ENCODE measurements at places on chromosomes 5 and 9.

DNA sequence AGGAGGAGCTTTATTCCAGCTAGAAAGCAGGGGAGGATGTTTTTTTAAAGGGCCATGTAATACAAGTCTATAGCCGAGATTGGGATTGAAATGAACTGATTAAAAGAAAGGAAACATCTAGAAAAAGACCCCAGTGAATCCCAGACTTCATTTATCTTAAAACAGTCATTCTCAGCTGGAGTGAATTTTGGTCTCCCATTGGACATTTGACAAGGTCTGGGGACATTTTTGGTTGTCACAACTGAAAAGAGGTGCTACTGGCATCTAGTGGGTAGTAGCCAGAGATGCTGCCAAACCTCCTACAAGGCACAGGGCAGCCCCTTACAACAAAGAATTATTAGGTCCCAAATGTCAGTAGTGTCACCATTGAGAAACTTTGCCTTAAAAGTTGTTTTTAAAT is 16.3 kb upstream of the SPINK4 start:
- no peak for DNase-seq

DNA sequence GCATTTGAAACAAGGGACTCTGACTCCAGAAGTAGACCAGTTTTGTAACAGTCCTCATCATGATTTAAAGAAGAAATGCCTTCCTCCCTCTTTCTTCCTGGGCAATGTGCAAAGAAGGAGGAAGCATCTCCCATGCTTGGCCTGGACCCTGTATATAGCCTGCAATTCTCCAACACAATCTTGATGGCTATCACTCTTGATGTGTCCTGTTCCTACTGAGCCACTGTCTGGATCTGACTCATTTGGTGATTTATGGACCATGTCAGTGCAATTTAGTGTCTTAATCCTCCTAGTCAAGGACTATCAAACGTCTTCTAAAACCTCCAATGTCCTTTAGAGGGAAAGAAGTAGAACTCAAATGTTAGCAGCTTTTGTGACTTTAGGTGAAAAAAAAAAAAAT is 697.3 kb downstream of the TLR4 start:
- DNase-seq: no peak

DNA sequence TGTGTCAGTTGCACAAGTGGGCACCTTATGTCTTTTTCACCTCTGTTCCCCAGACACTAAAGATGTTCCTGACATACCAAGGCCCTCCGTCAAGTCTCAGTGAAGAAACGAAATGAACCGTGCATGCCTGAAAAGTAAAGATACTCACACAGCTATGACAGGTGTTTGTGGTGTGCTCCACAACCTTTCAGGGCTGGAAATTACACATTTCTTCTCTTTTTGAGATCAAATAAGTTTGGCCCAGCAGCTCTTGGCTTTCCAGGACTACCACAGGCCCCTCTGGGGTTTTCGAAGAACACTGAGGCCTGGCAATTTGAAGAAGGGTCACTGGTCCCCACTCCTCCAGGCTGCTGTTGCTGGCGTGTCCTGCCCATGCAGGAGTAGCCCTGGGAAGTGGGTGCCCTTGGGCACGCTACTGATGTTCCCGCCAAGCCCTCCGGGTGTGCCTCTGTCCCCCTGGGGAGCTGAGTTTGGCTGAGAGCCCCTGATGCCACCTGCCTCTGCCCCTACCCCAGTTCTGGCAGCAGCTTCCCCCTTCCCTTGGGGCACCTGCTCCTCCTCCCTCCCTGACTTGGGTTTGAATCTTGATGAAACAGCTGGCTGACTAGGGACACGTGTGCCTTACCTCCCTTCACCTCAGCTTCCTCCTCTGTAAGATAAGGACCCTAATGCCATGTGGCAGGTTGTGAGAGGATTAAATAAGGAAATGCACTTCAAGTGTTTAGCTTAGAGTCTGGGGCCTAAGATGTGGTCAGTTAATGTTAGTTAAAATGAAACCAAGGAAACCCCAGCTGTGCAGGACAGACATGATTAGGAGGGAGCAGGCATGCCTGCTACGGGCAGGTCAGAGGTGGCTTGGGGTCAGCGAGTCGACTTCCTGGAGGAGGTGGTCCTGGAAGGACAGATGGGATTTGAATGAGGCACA is 49.1 kb upstream of the GADD45G start:
- no peak for DNase-seq

- no peak for DNase-seq
These were observed 179.0 kb downstream of the EBF1 start for GRCh38 chr5:158920736-158921135.

GRCh38 chr5:91690921-91691320 is 307.8 kb upstream of the ARRDC3 start:
- no peak for DNase-seq

DNA sequence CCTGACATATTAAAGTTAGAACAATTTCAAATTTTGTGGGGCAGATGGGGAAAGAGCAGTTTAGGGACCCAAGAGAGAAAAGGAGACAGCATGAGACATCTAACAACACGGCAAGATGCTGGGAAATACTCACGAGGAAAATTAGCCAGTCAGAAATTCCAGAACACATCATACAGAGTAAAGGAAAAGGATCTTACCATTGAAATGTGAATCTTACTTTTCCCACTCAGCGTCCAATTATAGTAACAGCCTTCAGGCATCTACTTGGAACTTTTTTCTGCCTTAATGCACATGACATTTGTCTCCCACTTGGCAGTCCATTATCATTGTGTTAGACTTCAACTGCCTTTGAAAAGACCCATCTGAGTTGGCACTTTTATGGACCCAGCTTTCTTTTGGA is 189.7 kb upstream of the SLC27A6 start:
- DNase-seq: no peak

DNA sequence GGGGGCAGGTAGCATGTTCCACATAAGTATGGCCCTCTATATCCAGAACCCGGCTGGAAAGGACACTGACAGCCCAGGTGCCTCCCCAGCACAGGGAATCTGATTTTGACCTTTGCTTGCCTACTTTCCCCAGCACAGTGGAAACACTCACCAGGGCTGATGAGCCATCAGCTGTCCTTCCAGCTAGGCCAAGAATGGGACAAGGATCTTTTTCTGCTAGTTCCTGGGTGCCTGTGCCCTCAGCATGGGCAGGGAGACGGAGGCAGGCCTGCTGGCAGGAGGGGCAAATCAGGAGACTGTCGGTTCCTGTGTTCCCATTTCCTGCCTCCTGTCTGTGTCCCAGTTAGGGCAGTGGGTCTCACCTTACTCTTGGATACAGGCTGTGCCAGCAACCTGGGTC is 1.1 kb downstream of the CYFIP2 start:
- DNase-seq: no peak

DNA sequence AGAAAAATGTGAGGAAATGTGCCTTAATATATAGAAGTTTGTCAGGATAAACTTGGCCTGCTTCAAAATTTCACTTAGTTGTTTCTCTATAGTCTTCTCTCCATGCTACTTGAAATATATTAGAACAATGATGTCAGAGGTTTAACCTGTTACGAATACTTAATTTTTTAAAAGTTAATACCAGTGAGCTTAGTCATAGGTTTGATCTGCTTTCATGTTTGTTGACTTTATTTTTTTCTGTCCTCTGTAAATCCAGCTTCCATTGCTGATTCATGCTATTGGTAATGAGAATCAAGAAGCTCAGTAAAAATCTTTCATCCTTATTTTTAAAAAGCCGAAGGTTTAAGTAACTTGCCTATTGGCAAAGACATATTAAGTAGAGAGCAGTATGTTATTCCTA is 27.9 kb downstream of the BDP1 start:
- DNase-seq: no peak

GRCh38 chr5:179406031-179406961 is 61.0 kb upstream of the ADAMTS2 start:
- no peak for DNase-seq

DNA sequence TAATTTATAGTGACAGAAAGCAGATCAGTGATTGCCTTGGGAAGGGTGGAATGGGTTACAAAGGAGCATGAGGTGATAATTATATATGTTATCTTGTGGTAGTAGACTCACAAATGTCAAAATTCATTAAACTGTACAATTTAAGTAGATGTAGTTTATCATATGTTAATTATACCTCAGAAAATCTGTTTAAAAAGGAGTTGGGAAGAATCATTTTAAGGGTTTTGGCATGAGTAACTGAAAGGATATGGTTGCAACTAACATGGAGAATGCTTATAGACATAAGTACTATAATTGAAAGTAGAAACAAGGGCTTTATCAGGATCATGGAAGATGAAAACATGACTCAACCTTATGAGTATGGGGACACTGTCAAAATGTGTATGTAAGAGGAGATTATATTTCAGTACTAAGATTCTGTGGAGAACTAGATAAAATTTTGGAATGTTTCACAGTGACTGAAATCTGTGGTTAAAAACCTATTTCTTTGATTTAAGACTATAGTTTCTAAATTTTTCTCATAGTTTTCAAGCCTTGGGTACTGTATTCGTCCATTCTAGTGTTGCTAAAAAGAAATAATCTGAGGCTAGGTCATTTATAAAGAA is 73.3 kb downstream of the FCHO2 start:
- DNase-seq: no peak

GRCh38 chr5:172793577-172794488 is 22.8 kb upstream of the DUSP1 start:
- no peak for DNase-seq
